ENCODE measurements at places on chromosomes 3 and 15.
A peak's percentile ranks its signal among the peaks of the same experiment; 100 is the strongest.

DNA sequence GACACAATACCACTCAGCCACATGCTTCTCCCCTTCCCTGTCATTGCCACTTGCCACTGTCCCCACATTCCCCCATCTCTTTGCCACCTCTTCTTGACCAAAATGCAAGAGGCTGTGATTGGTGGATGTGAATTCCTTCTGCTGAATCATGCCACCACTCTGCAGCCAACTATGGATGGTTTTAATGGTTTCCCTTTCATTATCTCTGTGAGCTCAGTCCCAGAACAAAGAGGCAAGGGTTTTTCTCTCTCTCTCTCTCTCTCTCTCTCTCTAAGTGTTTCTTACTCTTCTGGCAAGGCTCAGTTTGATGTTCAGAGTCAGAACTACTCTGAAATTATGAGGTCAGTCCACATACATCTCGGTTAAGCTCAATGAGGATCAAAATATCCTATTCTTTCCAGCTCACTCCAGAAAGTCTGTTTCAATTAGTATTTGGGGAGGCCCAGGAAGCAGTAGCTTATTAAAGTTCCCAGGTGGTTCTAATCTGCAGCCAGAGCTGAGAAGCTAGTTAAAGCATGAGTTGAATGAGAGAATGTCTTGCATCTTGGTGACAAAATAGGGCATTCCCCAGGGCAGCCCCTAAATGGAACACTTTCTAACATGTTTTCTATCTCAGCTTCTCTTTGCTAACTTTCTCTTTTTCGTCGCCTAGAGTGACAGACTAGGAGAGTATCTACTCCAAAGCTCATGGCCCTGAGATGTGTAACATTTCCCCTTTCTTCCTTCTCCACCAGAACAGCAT, 8.5 kb upstream of the ILDR1 start:
- no peak for DNase-seq

GRCh38 chr3:14461006-14461747, 58.8 kb downstream of the SLC6A6 start:
- no peak for DNase-seq

GRCh38 chr3:140536926-140537726, 140.7 kb upstream of the TRIM42 start:
- no peak for DNase-seq

DNA sequence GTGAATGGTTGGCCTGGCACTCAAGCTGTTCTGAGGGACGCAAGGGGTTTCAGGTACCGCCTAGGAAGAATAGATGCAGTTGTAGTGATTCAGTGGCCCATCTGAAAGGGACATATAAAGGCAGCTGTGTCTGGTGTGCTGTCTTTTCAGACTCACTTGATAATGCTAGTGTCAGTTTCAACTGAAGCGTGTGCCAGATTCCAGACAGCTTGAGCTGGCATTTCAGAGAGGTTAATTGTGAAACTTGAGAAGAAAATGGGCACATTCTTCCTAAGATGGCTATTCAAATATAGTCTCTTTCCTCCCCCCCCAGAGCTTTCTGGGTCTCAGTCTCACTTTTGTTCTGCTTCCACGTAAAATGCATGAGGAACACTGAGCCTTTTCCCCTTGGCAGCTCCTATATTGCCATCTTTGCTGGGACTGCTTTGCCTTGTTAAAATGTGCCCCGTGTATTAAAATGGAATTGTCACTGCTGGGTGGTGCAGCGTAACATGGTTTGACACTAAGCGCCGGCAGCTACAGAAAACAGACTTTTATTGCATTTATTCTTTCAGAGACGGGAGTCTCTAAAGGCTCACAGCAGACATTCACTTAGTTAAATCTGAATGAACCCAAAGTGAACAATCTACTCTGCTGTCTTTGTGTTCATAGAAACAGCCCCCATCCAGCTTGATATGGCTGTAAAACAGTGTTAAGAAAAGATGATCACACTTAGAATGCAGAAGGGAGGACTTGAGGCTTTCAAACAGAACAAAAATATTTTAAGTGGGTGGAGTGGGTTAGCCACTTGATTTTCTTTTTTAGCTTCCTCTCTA, 478.7 kb downstream of the RBMS3 start:
- no peak for DNase-seq

- no peak for DNase-seq
Observed at GRCh38 chr3:50467919-50468318, 35.5 kb downstream of the CACNA2D2 start.

GRCh38 chr15:70447928-70448698, 315.2 kb downstream of the UACA start:
- peak; percentile 13 for DNase-seq

GRCh38 chr3:177133860-177134815, 63.1 kb downstream of the TBL1XR1 start:
- DNase-seq, result no peak

DNA sequence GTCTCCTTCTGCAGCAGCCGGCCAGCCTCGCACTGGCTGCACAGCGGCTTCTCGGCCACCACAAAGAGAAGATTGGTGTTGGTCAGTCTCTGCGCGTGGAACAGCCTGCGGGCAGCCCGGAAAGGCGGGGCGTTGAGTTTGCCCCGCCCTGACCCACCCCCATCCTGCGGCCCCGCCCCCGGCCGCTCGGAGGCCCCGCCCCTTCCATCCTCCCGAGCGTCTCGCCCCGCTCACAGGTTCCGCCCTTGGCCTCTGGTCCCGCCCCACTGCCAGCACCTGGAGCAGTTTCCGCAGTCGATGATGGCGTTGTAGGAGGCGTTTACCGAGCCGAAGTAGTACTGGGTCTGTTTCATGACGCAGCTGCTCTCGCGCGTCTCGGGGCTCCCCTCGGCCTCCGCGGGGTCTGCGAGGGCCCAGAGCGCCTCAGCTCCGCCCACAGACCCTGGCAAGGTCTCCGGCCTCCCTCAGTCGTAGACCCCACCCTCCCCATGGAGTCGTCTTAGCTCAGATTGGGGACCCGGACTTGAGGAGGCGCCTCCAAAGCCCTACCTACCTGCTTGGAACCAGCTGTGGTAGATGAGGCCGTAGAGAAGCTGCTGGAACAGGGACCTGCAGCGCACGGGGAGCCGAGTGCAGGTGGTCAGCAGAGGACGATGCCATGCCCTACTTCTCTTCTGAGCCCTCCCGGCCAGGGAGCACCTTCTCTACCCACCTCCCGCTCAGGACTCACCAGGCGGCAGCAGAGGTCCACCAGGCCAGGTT, 5.9 kb upstream of the TMEM115 start:
- DNase-seq, result peak; percentile 94

DNA sequence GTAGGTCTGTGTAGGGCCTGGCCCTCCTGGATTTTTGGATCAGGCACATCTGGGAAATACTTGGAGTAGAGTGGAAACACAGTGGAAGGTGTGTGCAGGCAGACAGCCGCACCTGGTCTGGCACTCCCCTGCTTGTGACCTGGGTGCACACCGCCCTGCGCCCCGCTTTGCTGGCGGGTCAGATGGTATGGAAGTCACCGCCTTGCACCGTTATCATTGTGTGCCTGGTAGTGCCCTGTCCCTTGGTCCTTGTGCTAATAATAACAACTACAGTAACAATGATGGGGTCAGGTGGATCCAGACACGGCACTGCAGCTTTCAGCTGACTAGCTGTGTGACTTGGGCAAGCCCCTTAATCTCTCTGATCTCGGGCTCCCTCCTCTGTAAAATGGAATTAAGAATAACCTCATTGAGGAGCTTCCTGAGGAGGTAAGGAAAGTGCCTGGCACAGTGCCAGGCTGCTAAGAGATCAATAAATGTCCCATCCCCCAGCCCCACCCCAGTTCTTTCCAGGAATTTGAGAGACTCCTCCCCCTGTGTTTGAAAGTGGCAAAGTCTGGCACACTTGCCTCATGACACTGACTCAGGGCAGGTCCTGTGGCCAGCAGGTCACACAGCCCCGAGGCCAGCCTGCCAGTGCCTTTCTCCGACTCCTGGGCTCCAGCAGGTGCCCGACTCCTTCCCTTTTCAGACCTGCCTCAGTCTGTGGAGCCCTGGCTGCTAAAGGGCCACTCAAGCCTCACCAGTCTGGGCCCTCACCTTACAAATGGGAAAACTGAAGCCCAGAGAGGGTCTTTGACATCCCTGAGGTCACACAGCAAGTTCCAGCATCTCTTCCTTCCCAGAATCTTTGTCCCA, 9.8 kb downstream of the ISG20 start:
- no peak for DNase-seq

DNA sequence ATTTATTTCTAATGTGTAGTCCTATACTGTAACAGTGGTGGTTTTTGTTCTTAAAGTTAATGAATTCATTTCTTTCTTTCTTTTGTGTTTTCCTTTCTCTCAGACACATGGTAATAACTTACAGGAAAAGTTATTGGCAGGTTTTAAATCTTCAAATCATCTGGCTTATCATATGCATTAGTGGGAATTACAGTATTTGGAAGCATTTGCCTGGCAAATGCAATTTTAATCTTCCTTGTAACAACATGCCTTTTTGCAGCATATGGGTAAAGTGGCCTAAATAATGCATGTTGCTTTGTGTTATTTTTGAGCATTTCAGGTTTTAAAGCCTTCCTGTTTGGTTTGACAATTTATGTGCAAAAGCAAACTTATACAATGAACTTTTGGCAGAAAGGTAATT, 66.8 kb downstream of the GALK2 start:
- no peak for DNase-seq

DNA sequence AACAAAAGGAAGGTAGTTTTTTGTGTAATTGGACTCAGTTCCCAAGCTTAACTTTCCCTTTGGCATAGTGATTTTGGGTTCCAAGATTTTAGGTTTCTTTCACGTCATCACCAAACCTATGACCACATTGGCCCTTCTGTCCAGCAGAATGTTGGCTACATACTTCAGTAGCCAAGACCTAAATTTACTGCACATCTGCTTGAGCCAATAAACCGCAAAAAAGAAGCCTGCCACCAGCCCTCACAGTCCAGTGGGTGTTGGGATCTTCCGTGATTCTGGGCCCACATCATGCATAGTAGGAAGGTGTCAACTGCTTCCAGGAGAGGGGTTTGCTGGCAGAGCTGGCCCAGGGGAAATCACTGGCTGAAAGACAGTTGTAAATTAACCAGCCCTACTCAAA, 57.6 kb upstream of the LIPC start:
- no peak for DNase-seq

- DNase-seq, result no peak
Observed at GRCh38 chr3:122325769-122326168, 721 bp downstream of the CSTA start.

- DNase-seq, result peak; percentile 82
Observed at GRCh38 chr15:75202251-75203016, 752 bp downstream of the C15orf39 start.

- DNase-seq, result no peak
Observed at GRCh38 chr3:8730656-8731055, 2.9 kb upstream of the CAV3 start.

DNA sequence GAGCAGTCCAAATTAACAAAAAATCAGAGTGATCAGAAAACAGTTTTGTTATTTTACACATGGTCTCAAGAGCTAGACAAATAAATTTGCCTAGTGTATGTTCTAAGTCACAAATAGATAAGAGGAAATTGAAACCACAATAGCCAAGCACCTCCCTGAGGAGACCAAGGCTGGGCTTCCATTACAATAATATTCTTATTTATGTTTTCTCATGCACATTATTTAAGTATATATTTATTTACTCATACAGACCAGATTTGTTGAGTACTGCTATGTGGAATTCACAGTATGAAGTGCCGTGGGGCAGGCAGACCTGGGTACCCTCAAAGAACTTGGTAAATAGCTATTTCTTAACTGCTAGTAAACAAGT, 242.3 kb upstream of the ICE2 start:
- DNase-seq, result no peak

DNA sequence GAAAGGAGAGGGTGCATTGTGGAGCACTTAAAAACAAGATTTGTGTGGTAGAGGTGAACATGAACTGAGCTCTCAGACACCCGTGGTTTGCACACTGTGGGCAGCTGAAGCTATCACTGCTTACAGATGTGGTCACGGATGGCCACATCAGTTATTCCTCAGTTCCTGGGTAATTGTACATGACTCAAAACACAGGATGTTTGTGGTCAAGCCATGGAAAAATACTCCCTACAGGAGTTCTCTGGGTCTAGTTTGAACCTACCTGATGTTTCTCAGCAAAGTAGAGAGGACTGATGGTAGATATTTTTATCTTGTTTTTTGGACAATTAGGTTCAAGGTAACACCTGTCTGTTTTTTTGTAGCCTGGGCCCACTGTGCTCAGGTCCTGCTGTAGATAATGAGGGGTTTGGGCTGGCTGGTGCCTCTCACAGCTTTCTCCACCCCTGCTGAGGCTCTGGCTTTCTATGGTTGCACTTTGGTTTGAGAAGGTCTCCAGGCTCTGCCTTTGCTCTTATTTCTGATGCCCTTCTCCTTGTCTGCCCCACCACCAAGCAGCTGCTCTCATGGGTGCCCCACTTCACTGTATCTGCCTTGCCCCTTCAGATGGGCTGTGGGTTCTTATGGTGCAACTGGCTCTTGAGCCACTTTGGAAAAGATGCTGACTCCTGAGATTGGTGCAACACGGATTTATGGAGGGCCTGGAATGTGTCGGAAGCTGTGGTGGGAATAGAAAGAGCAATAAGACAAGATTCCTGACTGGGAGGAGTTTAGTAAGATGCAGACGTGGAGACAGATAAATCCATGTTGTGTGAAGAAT, 40.1 kb downstream of the CDCP1 start:
- DNase-seq, result peak; percentile 65

DNA sequence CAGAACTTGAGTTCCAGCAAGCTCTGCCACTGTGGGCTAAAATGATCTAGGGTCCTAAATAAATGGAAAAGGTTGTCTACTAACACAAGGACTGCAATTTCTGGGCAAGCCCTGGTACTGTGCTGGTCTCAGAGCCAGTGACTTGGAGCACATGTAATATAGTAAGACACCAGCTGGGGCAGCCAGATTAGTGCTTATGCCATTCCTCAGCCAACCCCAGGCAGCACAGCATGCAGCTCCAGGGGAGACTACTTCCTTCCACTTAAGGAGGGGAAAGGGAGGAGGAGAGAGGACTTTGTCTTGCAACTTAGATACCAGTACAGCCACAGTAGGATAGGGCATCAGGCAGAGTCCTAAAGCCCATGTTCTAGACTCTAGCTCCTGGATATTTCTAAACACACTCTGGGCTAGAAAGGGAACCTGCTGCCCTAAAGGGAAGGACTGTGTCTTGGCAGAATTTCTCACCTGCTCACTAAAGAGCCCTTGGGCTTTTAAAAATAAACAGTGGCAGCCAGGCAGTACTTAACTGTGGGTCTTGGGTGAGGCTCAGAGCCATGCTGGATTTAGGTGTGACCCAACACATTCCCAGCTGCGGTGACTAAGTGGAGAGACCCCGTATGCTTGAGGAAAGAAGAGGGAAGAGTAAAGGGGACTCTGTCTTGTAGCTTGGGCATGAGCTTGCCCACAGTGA, 223.7 kb upstream of the BCHE start:
- no peak for DNase-seq

DNA sequence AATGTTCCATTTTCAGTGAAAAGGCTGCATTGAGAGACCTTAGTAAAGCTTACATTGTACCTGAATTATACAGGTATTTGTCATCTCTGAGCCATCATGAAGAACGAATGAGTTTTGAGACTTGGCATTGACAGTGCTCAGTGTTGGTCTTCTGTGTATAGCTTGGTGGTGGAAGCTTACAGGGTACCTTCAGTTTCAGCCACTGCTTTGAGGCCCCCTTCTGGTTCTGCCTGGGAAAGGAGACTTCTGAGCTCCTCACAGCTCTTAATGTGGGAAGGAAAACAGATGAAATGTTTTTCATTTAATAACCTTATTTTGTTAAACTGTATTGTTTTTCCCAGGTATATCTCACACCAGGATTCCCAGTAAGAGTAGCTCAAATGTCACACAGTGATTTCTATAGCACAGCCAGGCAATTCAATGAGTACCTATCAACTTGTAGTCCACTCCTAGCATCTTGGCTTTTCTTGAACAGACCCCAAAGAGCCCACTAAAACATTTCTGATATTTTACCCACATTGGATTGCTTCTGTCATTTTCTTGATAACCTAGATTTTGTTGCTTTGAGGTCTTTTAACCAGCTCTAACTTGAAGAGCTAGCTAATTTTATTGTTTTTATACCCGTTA, 5.6 kb downstream of the SERPINI1 start:
- DNase-seq, result no peak

Measured in stimulated activated naive CD4-positive, alpha-beta T cell treated with Interleukin-2 at 50 U/mL for 16 hours (primary cell).